Right atrium auricular region (tissue), 2 donors: ENCODE measurements at places on chromosomes 4 and X. TPM values are rescaled to one million over a fixed set of nuclear protein-coding genes. Genes with fewer than 3 reads are reported as not detected.

The TEX13B gene
- total RNA-seq: not detected

The ENAM gene
- total RNA-seq: 8.9 TPM

The APLN gene
- total RNA-seq: 2.3 TPM

The PCYT1B gene
- total RNA-seq: 2.4 TPM

The CPE gene
- total RNA-seq: 93.6 TPM

DNA sequence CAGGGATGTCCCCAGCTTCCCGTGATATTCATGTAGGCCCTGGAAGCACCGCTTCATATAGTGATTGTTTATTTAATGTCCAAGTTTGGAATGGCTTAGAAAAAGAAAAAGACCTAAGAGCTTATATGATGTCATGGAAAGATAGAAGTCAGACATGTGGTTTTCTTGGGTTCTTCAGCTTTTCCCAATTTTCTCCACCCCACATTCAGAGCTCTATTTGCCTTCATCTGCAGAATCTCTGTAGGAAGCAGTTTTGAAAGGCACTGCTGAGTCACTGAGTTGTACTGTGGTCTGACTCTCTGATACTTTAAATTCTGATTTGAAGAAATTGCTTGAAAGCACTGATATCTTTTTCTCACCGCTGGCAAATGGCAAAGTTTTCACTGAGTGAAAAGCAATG is 120.6 kb upstream of the EDNRA start:
- no peaks in the 10 kb centered on the region for H3K27me3 ChIP-seq
- H3K36me3 ChIP-seq: no peaks in the 10 kb centered on the region
- H3K4me1 ChIP-seq: no peaks in the 10 kb centered on the region

GRCh38 chr4:112721627-112722026 is 84.7 kb downstream of the LARP7 start:
- H3K4me3 ChIP-seq: no peak overlapping the region
- no peaks in the 10 kb centered on the region for H3K27me3 ChIP-seq
- DNase-seq: no peak

DNA sequence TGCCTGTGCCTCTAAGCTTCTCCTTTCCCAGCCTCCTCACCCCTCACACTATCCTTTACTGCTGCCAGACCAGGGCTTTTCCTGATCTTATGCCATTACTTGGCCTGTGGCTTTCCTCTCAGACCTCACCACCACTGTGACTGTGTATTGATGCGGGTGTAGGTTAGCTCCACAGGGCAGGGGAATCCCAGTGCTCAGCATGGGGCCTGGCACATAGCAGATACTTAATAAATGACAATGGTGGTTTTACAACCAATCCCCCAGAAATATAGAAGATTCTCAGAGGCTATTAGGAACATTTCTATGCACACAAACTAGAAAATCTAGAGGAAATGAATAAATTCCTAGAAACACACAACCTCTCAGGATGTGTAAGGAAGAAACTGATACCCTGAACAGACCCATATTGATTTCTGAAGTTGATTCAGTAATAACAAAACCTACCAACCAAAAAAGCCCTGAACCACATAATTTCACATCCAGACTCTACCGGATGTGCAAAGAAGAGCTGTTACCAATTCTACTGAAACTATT is 129.6 kb upstream of the QRFPR start:
- no peaks in the 10 kb centered on the region for H3K36me3 ChIP-seq
- no peaks in the 10 kb centered on the region for H3K27me3 ChIP-seq
- DNase-seq: no peak
- no peaks in the 10 kb centered on the region for H3K4me1 ChIP-seq
- no peak overlapping the region for H3K27ac ChIP-seq
- no peak overlapping the region for H3K4me3 ChIP-seq

DNA sequence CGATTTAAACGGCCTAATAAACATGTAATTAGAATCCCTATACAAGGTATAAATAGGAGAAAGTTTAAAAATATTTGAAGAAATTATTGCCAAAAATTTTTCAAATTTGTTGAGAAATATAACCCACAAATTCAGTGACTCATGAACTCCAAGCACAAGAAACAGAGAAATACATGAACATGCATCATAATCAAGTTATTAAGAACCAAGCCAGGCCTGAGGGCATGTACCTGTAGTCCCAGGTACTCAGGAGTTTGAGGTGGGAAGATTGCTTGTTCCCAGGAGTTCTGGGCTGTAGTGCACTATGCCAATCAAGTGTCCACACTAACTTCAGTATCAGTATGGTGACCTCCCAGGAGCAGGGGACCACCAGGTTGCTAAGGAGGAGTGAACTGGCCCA is 341.9 kb downstream of the CAMK2D start:
- no peak for DNase-seq
- H3K4me3 ChIP-seq: no peak overlapping the region
- H3K4me1 ChIP-seq: no peaks in the 10 kb centered on the region
- H3K36me3 ChIP-seq: no peaks in the 10 kb centered on the region
- no peak overlapping the region for H3K27ac ChIP-seq

GRCh38 chr4:153781280-153781679 is 7.6 kb downstream of the SFRP2 start:
- no peak for DNase-seq
- H3K4me3 ChIP-seq: no peak overlapping the region
- no peaks in the 10 kb centered on the region for H3K4me1 ChIP-seq
- H3K27me3 ChIP-seq: no peaks in the 10 kb centered on the region
- H3K27ac ChIP-seq: no peak overlapping the region

GRCh38 chr4:159360549-159360948 is 257.7 kb downstream of the RAPGEF2 start:
- H3K4me1 ChIP-seq: no peaks in the 10 kb centered on the region

- no peaks in the 10 kb centered on the region for H3K4me1 ChIP-seq
- H3K4me3 ChIP-seq: peak overlapping the region; percentile 48
- H3K36me3 ChIP-seq: no peaks in the 10 kb centered on the region
Measured at GRCh38 chr4:83013420-83013867, 2.8 kb upstream of the LIN54 start.

- H3K4me1 ChIP-seq: no peaks in the 10 kb centered on the region
- no peaks in the 10 kb centered on the region for H3K36me3 ChIP-seq
- no peak overlapping the region for H3K4me3 ChIP-seq
- H3K27ac ChIP-seq: no peak overlapping the region
- H3K27me3 ChIP-seq: no peaks in the 10 kb centered on the region
- DNase-seq: no peak
Measured at GRCh38 chr4:168540086-168540485, 43.2 kb downstream of the PALLD start.

DNA sequence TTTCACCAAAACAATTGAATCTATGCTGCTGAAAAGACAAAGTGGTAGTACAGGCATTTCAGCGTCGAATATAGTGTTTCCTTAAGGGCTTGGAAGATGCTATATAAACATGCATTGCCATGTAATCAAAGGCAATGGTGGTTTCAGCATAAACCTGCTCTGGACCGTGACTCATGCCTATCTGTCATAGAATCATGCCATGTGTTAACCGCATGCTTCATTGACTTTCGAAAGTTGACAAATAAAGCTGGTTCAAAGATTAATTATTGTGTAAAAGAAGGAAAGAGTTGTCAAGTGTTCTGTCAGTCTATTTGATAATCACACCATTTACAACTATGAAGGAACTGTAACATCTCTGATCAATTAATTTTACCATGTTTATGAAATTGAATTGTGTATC is 83.2 kb downstream of the FUNDC1 start:
- DNase-seq: no peak
- H3K4me1 ChIP-seq: no peaks in the 10 kb centered on the region
- H3K27me3 ChIP-seq: no peaks in the 10 kb centered on the region
- H3K4me3 ChIP-seq: no peak overlapping the region
- H3K27ac ChIP-seq: no peak overlapping the region

GRCh38 chrX:125132274-125132673 is 187.4 kb upstream of the TEX13C start:
- H3K27ac ChIP-seq: no peak overlapping the region
- H3K27me3 ChIP-seq: no peaks in the 10 kb centered on the region
- H3K4me3 ChIP-seq: no peak overlapping the region
- no peaks in the 10 kb centered on the region for H3K4me1 ChIP-seq

- H3K4me1 ChIP-seq: no peaks in the 10 kb centered on the region
- DNase-seq: no peak
- peaks cover 4% of the 10 kb centered on the region for H3K27me3 ChIP-seq
- H3K36me3 ChIP-seq: no peaks in the 10 kb centered on the region
- no peak overlapping the region for H3K4me3 ChIP-seq
Measured at GRCh38 chrX:133968109-133968508, 17.3 kb downstream of the GPC3 start.

DNA sequence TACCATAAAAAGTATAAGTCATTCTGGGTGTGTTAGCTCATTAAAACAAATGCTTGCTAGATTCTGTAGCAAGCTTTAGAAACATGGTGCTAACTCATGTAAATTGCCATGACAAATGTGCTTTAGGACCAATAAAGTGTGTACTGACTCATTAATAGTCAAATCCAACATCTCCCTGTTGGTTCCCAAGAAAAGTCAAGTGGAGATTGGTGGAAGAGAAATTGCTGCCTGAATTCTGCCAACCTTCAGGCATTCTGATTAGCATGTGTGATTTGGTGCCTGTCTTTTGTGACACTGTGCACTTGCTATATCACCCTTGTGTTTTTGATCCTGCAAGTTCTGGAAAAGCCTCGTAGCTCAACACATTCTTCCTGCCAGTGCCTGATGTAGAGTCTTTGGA is 503.8 kb upstream of the BOD1L1 start:
- no peak for DNase-seq
- H3K27me3 ChIP-seq: no peaks in the 10 kb centered on the region
- no peak overlapping the region for H3K4me3 ChIP-seq
- H3K36me3 ChIP-seq: no peaks in the 10 kb centered on the region

- no peak for DNase-seq
- peaks cover 10% of the 10 kb centered on the region for H3K36me3 ChIP-seq
- no peaks in the 10 kb centered on the region for H3K27me3 ChIP-seq
- H3K4me1 ChIP-seq: no peaks in the 10 kb centered on the region
- peak overlapping the region; percentile 76 for H3K27ac ChIP-seq
Measured at GRCh38 chrX:2708592-2709188, 17.6 kb downstream of the CD99 start.

DNA sequence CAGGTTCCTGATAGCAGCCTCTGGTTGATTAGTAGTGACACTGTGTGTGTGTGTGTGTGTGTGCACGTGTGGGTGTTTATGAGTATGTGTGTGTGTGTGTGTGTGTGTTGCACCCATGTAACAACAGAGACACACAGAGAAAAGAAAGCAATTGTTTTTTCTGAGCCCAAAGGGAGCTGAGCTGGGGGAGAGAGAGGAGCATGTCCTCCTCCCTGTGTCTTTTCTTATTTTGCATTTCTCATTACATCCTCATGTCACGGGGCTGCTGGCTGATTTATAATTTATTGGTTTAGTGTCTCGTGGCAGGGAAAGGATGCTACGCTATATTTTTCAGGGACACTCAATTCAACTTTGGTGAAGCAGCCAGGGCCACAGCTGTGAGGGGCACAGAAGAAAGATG is 511.4 kb downstream of the BCOR start:
- H3K36me3 ChIP-seq: no peaks in the 10 kb centered on the region
- no peaks in the 10 kb centered on the region for H3K4me1 ChIP-seq
- H3K27me3 ChIP-seq: no peaks in the 10 kb centered on the region
- H3K27ac ChIP-seq: no peak overlapping the region
- no peak for DNase-seq
